ENCODE measurements at places on chromosomes 4 and X.
A peak's percentile ranks its signal among the peaks of the same experiment; 100 is the strongest.

- DNase-seq: no peak
Measured at GRCh38 chrX:106621836-106622235, 10.1 kb downstream of the RADX start.

DNA sequence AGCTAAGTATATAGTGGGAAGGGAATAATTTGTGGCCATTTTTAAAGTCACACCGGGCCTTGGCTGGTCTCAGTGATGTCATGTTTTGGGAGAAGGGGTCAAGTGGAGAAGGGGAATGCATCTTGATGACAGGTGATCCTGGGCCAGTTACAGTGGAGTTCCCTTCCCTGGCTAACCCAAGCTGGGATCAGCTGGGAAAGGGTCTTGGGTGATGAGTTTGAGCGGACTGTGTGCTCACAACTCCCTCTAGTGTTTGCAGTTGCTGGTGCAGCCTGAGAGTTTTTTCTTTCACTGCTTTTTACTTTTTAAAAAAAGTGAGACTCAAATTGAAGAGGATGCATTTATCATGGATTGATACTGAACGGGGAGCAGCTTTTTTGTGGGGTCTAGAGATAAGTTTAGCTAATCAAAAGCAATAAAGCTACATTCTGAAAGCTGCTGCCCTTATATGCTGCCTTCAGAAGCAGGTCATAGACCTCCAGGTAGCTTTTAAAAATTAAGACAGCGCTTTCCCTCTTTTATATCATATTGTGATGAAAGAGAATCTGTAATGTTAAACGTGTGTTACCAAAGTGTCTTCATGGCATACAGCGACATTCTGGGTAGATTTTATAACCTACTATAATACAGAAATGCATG, 164.7 kb downstream of the DCLK2 start:
- no peak for DNase-seq

GRCh38 chr4:167537761-167538160, 303.5 kb upstream of the SPOCK3 start:
- no peak for DNase-seq

- DNase-seq: no peak
Measured at GRCh38 chr4:153233761-153234371, 29.6 kb downstream of the TRIM2 start.

DNA sequence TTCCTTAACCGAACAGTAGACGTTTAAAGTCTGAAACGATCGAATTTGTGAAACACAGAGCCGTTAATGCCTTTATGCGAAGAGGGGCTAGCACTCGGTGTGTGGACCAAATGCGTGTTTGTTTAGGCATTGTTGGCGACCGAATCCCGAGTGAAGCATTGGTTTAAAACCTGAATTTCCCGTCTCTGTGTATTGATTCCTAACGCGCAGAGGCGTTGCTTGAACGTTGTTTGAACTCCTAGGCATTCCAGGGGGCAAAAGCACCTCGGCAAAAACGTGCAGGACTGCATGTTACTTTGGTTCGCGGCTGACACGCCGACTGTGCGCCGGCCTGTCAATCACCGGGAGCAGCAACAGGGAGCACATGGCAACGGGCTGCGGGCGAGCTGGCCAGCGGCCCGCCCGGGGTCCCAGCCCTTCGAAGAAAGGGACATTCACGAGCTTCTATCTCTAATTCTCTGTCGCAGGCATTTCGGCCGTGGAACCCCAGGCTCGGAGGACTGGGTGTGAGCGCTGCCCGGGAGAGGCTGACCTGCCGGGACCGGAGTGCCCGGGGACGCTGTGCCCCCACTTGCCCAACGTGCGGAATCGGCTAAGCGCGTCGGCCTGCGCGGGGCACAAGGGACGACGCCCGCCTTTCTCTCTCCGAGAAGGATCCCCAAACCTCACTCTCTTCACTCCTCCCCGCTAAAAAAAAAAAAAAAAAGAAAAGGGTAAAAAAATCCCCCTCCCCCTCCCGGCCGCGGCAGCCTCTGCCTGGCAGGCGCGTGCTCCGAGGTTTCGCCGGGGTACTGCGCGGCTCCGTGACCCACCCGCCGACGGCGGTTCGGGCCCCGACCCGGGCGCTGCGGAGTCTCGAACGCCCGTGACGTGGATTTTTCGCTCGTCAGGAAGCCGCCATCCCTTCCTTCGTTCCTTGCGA, 810 bp downstream of the SPRY1 start:
- DNase-seq: peak; percentile 50

Measured in activated T-cell treated with anti-CD3 and anti-CD28 coated beads, Interleukin-2, amount 50 U/mL, for 1 hour (primary cell).